Fibroblast of villous mesenchyme (primary cell): ENCODE measurements at places on chromosomes 1 and 21. TPM values are rescaled to one million over a fixed set of nuclear protein-coding genes. Genes with fewer than 3 reads are reported as not detected.

GRCh38 chr1:61247051-61247825 lies 164.9 kb downstream of the NFIA start:
- no peak for DNase-seq

DNA sequence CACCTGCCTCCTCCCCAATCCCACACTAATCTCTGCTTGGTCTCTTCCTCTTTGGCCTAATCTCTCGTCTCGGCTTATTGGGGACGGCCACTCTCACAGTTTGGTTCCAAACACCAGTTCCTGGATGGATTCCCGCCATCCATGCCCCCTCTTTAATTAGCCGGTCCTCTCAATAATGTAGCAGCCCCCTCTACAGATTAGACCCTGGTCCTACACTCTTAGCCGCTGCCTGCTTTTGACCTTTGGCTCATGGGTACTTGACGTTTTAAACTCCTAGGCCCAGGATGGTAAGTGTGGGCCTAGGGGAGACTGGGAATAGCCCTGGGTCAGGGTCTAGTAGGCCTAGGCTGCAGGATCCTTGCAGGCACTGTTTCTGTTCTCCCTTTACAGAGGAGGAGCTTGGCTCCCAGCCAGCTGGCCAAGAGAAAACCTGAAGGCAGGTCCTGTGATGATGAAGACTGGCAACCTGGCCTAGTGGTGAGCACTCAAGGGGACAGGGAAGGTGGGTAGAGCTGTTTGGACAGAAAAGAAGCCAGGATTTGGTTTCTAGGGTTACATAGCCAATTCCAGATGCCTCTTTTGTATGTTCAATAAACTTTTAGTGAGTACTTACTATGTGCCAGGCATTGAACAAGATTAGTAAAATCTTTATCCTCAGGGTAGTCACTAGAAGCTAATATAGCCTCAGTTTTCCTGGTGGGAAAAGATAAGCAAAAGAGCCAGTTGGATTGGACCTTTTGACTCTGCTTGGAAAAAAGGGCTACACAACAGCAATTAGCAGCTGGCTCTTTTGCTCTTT lies 758 bp downstream of the RAD54L start:
- DNase-seq, result no peak

- DNase-seq, result no peak
Observed at GRCh38 chr1:109718495-109718894, 6.4 kb downstream of the GSTM5 start.

DNA sequence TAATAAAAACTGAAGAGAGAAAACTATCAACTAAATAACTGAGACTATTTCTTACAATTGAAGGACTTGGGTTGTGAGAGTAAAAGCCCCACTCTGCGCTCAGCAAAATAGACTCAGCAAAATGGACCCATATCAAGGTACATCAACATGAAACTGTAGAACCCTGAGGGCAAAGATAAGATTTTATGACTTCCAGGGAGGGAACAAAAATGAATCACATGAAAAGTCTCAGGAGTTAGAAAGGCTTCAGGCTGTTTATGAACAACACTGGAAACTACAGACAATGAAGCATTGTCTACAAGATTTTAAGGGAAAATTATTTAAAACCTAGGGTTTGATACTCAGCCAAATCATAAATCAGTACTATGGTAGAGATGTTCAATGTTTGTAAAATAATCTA lies 434.3 kb downstream of the PTPRC start:
- DNase-seq, result no peak

DNA sequence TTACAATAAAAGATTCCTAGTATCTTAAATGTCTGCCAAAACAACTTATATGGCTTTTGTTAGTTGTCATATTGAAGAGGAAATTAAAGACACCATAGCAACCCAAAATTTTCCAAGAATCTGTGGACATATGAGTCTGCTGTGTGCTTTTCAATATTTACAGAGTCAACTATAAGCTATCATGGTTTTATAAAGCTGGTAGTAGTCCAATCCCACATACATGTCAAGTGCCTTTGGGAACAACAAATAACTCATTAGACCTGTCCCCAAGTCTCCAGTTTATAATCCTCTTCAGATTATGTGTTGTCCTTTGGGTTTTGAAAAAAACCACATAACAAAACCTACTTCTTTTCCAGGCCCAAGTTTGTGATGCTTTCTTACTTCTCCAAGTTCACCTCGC lies 293.8 kb upstream of the USP25 start:
- no peak for DNase-seq

BGLAP gene
- total RNA-seq, result not detected in 2 replicates

GRCh38 chr1:87399264-87399663 lies 70.6 kb downstream of the LMO4 start:
- DNase-seq, result no peak
